ENCODE measurements at places on chromosomes 13 and 19.

- DNase-seq = peak; percentile 32
Observed at GRCh38 chr13:27481766-27482165, 31.4 kb upstream of the MTIF3 start.

DNA sequence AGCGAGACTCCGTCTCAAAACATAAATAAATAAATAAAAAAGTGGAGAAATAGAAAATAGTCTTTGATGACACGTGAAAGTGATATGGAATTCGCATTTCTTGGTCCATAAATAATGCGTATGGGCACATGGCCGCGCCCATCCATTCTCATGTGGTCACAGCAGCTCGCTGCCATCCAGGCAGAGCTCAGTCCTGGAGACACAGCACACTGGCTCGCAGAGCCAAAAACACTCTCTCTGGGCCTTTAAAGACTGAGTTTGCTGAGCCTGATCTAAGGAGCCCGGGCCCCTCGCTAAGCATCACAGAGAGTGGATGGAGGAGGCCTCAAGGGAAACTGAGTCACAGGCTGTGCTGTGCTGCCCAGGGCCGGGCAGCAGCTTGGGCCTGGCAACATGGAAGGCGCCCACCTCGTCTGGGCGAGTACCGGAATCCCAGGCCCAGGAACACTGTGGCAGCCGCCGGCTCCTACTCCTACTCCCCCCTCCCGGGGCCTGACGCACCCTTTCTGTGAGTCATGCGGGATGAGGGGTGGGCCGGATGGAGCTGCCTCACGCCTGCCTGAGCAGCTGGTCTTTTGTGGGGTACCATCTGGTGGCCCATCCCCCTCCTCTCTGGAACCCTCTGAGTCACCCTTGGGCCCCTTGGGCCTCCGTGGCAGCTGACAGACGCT is 28.9 kb upstream of the CACTIN start:
- DNase-seq = no peak

DNA sequence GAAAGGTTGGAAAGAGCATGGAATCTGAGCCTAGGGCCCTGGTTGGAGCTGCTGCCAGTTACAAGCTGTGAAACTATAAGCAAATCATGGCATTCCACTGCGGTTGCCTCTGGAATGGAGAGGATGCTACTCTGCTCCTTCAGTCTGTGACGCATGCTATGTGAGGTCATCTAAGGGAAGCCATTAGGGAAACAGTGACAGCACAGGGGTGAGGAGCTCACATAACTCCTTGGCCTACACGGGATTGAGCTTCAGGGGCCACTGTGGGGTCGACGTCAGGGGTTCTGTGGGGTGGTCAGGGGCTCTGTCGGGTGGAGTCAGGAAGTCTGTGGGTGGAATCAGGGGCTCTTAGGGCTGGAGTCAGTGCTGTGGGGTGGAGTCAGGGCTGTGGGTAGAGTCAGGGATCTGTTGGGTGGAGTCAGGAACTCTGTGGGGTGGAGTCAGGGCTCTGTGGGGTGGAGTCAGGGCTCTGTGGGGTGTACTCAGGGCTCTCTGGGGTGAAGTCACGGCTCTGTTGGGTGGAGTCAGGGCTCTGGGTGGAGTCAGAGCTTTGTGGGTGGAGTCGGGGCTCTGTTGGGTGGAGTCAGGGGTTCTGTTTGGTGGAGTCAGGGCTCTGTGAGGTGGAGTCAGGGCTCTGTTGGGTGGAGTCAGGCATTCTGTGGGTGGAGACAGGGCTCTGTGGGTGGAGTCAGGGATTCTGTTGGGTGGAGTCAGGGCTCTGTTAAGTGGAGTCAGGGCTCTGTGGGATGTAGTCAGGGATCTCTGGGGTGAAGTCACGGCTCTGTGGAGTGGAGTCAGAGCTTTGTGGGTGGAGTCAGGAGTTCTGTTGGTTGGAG is 35.8 kb upstream of the MEDAG start:
- DNase-seq = peak; percentile 13

DNA sequence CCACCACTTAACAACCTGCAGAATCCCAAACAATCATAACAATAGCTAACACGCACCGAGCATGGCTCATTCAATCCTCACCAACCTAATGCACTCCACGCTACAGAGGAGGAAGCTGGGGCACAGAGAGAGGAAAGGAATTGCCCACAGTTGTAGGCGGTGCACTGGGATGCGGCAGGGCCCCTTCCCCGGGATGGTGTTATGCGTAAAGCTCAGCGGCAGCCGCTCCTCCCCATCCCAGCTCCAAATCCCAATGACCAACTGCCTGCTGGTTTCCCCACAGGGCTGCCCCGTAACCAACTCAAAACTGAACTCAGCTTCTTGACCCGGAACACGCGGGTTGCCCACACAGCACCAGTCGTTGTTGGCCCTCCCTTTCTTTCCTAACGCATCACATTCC is 42.2 kb downstream of the SERP2 start:
- DNase-seq = no peak

- DNase-seq = no peak
Observed at GRCh38 chr19:11020982-11021759, 60.3 kb downstream of the SMARCA4 start.

- DNase-seq = no peak
Observed at GRCh38 chr13:34162544-34162933, 344.6 kb downstream of the RFC3 start.

Data from stimulated activated CD4-positive, alpha-beta T cell treated with anti-CD3 and anti-CD28 coated beads, Interleukin-15, amount 100 ng/mL, for 48 hours (primary cell).